ENCODE measurements at places on chromosomes 1 and 21.

GRCh38 chr1:24190983-24191461 is 3.9 kb upstream of the IFNLR1 start:
- DNase-seq = no peak

DNA sequence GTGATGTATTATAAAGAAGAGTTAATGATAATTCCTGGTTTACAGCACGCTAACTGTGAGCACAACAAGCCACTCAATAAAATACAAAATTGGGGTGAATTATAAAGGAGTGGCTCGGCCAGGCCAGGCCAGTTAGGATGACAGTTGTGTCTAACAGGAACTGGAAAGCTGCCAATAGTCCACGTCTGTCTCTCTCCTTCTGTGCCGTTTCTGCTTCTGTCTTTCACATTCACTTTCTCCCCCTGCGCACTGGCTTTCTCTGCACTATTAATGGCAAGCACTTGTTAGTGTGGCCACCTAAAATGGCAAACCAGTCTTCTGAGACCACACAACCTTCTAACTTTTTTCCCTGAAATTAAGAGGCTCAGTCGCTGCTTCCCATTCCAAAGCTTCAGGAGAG is 394.3 kb downstream of the NTNG1 start:
- DNase-seq = no peak

- no peak for DNase-seq
Observed at GRCh38 chr1:40162753-40163441, 1.7 kb downstream of the RLF start.

DNA sequence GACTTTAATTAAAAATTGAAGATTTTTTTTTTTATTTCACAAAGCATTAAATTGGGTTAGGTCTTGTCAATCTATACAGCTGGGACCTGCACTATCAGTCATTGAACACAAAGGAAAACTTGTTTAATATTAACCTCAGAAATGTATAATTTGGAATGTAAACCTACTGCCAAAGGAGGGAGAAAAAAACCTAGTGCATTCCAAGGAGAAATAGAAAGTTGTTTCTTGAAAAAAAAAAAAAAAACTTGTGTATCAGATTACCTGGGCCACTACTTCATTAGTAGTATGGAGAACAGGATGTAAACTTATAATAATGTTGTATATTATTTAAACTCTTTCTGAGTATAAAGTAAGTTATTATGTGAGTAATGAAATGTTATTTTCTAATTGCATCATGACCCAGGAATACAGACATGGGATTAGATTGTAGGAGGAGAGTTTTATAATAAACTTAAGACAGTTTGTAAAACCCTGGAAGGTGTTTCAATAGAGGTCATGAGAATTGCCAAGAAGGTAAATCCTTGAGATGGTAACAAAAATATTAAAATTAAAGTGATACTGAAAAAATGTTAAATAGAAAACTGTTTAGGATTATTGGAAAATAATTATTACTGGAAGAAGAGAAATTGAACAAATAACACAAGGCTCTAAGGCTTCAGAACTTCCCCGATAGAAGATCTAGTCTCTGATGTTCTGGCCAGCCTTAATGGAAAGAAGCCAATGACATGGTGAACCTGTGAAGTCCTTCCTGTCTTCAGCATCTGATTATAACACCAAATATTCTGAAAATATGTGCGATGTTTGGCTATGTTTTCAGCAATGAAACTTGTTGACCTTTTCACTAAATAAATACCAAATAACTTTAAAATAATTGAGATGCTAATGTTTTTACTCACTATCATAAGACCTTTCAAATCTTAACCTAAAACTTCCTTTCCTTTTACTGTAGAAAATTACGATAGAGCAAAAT is 412.8 kb upstream of the LYPLAL1 start:
- DNase-seq = no peak

GRCh38 chr1:24695202-24695974 is 49.9 kb upstream of the CLIC4 start:
- DNase-seq = no peak

- peak; percentile 34 for DNase-seq
Observed at GRCh38 chr1:225767634-225768540, 9.7 kb upstream of the SRP9 start.

DNA sequence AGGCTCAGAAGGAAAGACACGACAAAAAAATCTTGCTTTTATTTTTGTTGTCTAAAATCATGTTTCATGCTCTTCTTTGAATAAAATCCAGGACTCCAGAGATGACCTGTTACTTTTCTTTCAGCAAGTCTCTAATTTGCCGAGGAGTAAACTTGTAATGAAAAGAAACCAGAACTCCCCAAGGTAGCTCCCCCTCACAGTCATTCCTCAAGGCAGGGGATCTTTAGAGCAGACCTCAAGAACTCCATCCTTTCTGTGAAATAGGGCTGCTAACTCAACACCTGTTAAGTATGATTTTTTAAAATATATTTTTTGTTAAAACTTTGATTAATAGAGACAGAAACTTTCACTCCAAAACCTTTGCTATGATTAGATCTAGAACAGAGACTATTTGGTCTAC is 82.7 kb upstream of the ABCD3 start:
- no peak for DNase-seq

- no peak for DNase-seq
Observed at GRCh38 chr1:51955797-51956527, 34.5 kb downstream of the RAB3B start.

GRCh38 chr1:95671098-95671497 is 437.1 kb downstream of the RWDD3 start:
- no peak for DNase-seq

DNA sequence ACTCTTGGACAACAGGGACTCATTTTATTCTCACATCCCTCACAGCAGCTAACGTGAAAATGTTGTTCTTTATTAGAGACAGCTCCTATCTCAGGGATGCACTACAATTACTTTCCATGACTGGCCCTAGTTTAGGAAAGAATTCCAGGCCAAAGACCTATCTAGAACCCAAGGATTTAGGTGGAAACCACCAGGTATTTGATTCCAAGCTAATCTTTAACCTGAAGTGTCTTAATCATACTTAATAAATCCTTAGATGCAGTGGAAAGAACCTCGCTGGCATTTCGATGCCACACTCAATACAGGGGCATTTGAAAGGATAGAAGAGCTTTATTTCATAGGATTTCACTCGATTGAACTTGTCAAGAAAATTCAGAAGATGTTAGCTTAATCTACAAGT is 218.3 kb downstream of the KIF26B start:
- no peak for DNase-seq

- peak; percentile 35 for DNase-seq
Observed at GRCh38 chr1:203629507-203630082, 3.0 kb downstream of the ATP2B4 start.

- no peak for DNase-seq
Observed at GRCh38 chr1:34190692-34191091, 14.0 kb downstream of the C1orf94 start.

DNA sequence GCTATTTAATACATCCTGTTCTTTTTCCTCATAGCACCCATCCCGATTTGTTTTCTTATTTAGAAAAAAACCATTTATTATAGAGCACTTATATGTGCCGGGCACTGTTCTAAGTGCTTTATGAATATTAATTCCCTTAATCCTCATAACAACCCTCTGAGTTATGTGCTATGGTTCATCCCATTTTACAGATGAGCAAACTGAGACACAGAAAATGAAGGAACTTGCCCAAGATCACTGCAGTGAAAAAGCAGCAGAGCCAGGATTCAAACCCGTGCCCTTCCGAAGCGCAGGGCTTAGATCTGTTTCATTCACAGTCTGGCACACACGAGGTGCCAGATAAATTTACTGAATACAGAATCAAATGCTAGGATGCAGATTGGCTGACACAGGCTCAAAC is 85.1 kb upstream of the ZC3H12A start:
- no peak for DNase-seq

- DNase-seq = no peak
Observed at GRCh38 chr1:213389061-213389581, 338.1 kb downstream of the RPS6KC1 start.

- DNase-seq = no peak
Observed at GRCh38 chr1:30756206-30756544, 1.4 kb downstream of the LAPTM5 start.

DNA sequence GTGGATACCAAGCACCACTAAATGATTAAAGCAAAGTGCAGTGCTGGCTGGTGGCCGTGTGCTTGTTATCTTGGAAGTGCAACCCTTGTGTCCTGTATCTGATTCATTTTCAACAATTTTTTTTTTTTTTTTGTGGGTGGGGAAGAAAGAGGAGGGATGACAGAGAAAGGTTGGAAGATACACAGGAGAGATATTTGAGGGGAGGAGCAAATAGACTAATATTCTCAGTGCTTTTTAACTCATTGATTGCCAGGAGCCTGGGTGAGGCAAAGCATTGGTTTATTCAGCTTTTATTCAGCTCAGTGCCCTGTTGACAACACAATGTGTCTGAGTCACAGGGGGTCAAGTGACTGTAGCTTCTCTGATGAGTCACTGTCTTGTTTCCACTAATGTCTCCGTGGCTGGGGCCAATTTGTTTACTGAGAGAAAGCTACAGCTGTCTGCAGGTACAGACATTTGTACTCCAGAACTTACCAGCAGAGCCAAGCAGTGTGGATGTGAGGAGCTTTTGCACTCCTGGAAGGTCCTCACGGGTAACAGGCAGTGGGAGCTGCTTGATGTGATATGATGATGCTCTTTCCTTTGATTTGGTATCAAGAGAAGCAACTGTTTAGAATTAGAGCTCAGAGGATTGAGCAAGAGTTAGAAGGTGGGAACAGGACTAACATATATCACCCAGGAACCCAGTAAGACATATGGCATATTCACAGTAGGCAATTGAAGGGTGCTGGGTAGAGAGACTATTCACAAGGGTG is 23.6 kb upstream of the DNM3 start:
- no peak for DNase-seq

- no peak for DNase-seq
Observed at GRCh38 chr1:212133319-212133718, 97.8 kb downstream of the DTL start.

GRCh38 chr1:160590488-160590887 is 11.2 kb upstream of the CD84 start:
- no peak for DNase-seq

GRCh38 chr1:73401666-73402065 is 796.3 kb downstream of the LRRIQ3 start:
- no peak for DNase-seq

DNA sequence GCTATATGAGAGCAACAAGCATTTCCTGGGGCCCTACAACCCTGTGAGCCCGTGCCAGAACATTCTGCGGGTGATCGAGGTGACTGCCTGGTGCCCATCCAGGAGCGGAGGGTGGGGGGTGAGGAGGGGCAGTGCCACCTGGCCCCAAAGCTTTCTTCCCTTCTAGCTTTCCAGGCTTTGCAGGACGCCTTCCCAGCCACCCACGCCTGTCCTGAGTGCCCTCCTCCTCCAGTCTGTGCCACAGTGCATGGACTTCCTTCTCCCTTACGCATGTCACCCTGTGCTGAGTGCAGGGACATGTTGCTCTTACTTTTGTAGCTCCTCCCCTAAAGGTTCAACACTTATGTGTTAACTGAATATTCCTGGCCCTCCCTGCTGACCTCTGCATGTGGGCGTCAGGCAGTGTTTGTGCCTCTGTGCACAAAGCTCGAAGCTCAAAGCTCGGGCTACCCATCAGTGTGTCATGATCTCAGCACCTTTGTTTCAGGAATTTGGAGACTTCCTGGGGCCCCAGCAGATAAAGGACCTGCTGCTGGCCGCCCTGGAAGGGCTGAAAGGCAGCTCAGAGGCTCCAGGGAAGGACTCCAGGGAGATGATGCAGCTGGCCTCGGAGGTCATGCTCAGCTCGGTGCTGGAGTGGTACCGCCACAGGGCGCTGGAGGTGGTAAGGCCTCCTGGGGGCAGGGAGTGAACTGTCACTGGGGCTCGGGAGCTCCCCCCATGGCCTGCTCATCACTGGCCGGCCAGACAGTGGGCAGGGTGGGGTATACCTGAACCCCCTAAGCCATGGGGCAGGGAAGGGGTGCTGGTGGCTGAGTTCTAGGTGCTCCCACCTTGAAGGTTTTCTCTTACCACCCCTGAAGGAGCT is 36.7 kb upstream of the TTC4 start:
- DNase-seq = no peak

GRCh38 chr1:102118150-102118549 is 121.4 kb upstream of the OLFM3 start:
- no peak for DNase-seq

- DNase-seq = peak; percentile 61
Observed at GRCh38 chr1:44031252-44032169, at the start of gene SLC6A9. Gene SLC6A9, minus strand, starts transcription at chr1:44031462. Its CDS starts 7,185 bp downstream, at chr1:44024277.
